ENCODE measurements at places on chromosomes 1 and 21. TPM values are rescaled to one million over a fixed set of nuclear protein-coding genes. Genes with fewer than 3 reads are reported as not detected.

Gene RPE65
- not detected for total RNA-seq

Gene PRR9
- total RNA-seq: not detected

Gene MNDA
- total RNA-seq: not detected

Gene ADORA1
- 0.90 TPM for total RNA-seq

Gene SPRR3
- total RNA-seq: not detected

Gene DHRS3
- total RNA-seq: 49.5 TPM

Gene C1orf94
- total RNA-seq: not detected

Gene NTPCR
- total RNA-seq: 92.6 TPM

Gene TM2D1
- 28.2 TPM for total RNA-seq

Gene TNFRSF25
- 3.2 TPM for total RNA-seq

Gene BACE2
- 23.1 TPM for total RNA-seq

Gene OR14A16
- total RNA-seq: not detected

Gene AZIN2
- 0.93 TPM for total RNA-seq

Gene HOOK1
- 0.21 TPM for total RNA-seq

Gene OR2T29
- not detected for total RNA-seq

Gene AMPD1
- total RNA-seq: not detected

Gene PLPPR5
- total RNA-seq: not detected

Gene ARMH1
- total RNA-seq: 0.67 TPM

Gene DIRAS3
- 0.85 TPM for total RNA-seq

Gene OR2AJ1
- not detected for total RNA-seq

Gene CYB5RL
- total RNA-seq: 3.6 TPM

Gene SIPA1L2
- 6.3 TPM for total RNA-seq

Gene LDLRAD1
- not detected for total RNA-seq

Gene SYNC
- total RNA-seq: 14.0 TPM

Gene CR1L
- total RNA-seq: not detected

Gene KRTAP11-1
- not detected for total RNA-seq

Gene SHC1
- total RNA-seq: 231 TPM

Gene IGSF9
- total RNA-seq: 0.25 TPM

Gene LAMC2
- 21.1 TPM for total RNA-seq

Gene PSMB4
- 442 TPM for total RNA-seq

Gene S100PBP
- total RNA-seq: 16.3 TPM

Gene SELE
- total RNA-seq: not detected

Gene GUCA2B
- total RNA-seq: not detected

Gene LAPTM5
- total RNA-seq: 0.28 TPM

Gene FCGR3B
- not detected for total RNA-seq

Gene RHD
- not detected for total RNA-seq

Gene SH2D1B
- total RNA-seq: 0.12 TPM

Gene LYPD8
- total RNA-seq: 0.20 TPM

Gene ATP6V1G3
- total RNA-seq: not detected

Gene LRRIQ3
- 0.74 TPM for total RNA-seq

Gene URB1
- 12.5 TPM for total RNA-seq

Gene CHIA
- not detected for total RNA-seq

Gene IQGAP3
- 17.9 TPM for total RNA-seq

Gene PRAMEF4
- not detected for total RNA-seq

Gene AKNAD1
- total RNA-seq: 2.2 TPM

Gene CNR2
- total RNA-seq: not detected

Gene KRTAP20-2
- not detected for total RNA-seq

Gene KRTAP19-4
- not detected for total RNA-seq

Gene POLR3C
- 34.7 TPM for total RNA-seq

Gene PPFIA4
- total RNA-seq: 0.43 TPM

Gene CLDN17
- not detected for total RNA-seq

Gene VTCN1
- not detected for total RNA-seq

Gene RPS6KA1
- total RNA-seq: 17.0 TPM

Measured in A549 treated with Hydrocortisone at 1 μM for 4 hours (cell line).